ENCODE measurements at places on chromosomes 2 and 18.

DNA sequence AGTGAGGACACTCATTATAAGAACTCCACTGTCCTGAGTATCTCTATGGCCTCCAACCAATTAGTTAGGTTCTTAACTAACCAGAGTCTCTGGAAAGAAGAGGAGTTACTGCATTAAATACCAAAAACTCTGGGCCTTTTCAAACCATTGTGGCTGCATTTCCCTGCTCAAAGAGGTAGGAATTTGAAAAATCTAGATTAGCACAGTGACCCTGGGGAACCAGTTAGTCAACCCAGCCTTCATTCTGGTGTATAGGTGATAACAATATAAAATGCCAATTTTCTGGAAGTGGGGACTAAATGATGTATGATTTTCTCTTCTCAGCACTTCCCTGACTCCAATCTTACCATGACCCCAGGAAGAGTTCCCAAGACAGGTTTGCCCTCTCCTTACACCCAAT is 287.8 kb upstream of the SETBP1 start:
- no peak for DNase-seq

DNA sequence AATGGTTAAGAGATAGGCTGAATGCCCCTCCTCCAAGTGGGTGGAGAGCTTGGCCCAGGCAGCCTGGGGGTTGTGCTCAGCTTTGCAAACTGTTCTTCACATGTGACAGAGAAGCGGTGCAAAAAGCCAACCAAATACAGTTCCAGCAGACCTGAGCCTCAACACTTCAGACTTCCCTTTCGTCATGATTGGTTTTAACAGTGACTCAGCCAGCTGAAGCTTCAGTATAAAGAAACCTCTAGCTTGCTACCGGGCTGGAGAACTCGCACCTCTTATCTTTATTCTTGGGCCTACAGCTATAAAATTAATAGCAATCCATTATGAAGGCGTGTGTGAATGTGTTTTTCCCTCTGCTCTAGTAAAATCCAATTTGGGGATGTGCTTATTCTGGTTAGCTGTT is 20.0 kb downstream of the SETBP1 start:
- no peak for DNase-seq

DNA sequence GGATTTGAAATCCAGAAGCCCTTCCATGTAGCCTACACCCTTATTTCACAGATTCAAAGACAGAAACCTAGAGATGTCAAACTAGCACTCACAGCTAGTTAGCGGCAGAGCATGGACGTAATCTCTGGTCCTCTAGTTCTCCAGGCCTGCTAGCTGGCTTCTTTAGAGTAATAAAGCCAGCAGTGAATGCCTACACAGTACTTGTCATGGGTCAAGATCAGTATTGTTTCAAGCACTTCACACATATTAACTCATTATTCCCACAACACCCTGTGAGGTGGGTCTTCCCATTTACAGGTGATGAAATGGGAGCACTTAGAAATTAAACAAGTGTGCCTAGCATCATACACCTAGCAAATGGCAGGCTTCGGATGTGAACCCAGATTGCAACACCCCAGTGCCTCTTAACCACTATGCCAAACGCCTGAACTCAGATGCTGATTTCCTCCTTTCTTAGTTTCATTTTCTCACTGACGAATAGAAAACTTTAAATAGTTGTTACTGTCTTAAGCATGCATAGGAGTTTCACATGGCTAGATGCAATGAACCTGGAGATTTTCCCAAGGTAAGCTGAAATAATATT is 14.5 kb upstream of the ZBTB14 start:
- DNase-seq: no peak

- DNase-seq: no peak
Observed at GRCh38 chr2:203811491-203812221, 55.9 kb upstream of the CTLA4 start.

GRCh38 chr2:8363161-8363560 is 318.7 kb upstream of the ID2 start:
- no peak for DNase-seq

DNA sequence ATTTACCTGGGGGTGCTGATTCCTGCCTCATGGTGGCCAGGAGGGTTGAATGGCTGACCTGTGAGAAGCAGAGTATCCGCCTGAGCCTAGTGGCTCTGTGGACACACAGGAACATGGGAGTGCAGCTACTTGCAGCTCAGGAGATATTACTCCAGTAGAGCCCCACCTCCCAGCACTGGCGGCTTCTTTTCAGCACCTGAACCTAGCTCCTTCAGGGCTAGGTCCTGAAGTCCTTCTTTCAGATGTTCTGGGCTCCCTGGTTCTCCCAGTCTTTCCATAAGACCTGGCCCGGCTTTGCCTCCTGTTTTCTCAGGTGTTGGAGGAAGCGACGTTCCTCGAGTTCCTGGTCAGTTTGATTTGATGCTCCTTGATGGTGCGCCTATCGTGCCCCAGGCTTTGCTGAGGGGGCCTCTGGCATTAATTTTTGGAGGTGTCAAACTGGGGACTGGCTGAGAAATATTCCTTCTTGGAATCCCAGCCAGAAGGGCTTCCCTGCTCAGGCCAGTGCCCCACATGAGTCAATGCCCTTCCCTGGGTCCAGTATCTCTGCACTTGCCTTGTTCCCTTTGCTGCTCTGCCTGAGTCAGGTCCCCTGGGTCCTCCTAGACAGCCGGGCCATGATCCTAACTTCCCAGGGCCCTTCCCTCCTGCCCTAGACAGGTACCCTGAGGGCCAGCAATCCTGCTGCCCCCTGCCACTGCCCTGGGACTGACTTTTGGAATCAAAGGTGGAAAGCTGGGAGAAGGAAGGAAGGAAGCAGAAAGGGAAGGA is 110.7 kb upstream of the HAAO start:
- no peak for DNase-seq

DNA sequence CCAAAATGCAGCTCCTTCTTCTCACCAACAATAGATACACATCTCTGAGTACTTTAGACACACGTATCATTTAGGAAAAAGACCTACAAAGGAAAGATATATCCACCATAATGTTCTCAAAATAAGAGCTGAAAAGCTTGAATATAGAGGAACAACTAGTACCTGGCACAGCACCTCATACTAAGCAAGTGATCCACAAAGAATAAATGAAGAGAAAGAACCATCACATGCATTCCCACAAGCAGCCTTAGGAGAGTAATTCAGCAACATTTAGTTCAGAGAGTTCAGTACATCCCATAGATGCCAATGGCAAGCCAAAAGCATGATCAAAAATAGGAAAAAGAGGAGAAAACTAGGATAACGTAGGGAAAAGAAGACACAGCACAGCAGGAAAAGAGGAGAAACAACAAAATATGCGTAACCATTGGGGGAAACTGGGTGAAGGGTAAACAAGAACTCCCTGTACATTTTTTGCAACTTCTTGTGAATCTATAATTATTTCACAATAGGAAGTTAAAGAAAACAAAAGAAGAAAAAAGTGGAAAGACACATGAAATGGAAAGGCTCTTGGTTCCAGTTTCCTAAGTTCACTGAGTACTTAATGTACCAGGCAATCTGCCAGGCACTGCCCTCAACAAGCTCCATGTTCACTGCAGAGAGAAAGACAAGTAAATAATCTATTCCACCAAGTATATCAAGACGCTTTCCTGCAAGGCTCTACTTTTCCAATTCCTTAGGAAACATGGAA is 22.3 kb downstream of the CLASP1 start:
- no peak for DNase-seq

DNA sequence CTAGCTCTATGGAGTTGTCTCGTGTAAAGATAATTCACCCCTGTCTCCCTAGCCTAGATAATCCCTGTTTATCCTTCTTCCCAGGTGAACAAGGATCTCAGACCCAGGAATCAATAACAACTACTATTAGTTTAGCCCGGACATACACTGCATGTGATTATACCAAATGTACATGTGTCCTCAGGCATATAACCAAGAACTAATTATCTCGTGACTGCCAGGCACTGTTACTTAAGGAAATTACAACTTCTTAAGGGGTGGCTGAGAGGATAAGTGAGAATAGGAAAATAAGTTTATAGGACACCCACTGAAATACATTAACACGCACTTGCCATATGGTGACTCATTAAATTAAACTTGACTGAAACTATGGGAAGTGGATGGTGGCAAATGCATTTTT is 126.6 kb downstream of the CNTNAP5 start:
- no peak for DNase-seq

GRCh38 chr18:45621061-45621511 is 5.8 kb downstream of the SLC14A2 start:
- peak; percentile 74 for DNase-seq

GRCh38 chr2:240662681-240663080 is 20.0 kb downstream of the AQP12B start:
- DNase-seq: no peak

GRCh38 chr18:76972846-76973519 is 150.6 kb downstream of the ZNF236 start:
- no peak for DNase-seq

- DNase-seq: no peak
Observed at GRCh38 chr2:147679191-147679954, 165.5 kb upstream of the ACVR2A start.

DNA sequence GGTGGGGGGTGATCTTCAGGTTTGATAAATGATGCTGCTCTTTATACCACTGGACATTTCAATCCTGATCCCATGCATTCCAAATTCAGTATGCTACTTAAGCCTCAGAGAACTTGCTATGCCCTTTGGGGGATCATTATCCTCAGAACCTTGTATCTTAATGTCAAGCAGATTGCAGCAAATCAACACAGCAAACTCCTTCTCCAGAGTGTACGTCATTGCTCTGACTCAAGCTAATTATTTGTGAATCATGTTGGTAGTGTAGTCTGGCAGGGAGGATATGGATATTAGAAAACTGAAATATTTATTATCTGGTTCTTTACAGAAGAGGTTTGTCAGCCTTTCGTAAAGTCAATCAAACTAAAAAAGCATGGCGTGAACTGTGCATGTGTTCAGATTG is 562.5 kb upstream of the FAM98A start:
- no peak for DNase-seq

GRCh38 chr18:77702686-77703085 is 453.0 kb downstream of the GALR1 start:
- DNase-seq: peak; percentile 20

GRCh38 chr2:237099804-237100203 is 14.1 kb downstream of the COPS8 start:
- DNase-seq: no peak

DNA sequence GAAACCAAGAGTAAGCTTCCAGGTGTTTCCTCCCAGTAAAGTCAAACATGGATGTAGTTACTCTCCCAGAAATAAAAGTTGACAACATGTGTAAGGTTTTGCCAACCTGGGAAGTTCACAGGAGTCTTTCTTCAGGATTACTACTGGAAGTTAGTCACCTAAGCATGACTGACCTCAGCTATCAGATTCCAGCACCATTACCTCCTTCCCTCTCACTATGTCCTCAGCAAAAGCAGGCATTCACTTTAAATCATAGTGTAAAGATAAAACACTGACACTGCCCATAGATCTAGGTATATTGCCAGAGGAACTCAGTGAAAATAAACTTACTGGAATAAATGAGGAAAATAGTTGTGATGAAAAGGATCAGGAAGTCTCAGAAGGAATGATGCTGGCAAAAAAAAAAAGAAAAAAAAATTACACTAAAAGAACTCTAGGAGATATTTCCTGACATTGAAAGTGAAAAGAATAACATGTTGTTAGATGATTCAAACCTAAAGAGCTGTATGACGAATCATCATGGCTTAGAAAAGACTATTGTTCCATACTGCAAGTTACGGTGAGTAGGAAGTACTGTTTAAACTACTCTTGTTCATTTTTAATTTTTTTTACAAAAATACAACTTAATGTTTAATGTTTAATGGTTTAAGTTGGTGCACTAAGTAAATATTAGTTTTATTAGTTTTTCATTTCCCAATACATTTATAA is 484.5 kb upstream of the ZNF804A start:
- no peak for DNase-seq

GRCh38 chr2:218010140-218010983 is 7.6 kb upstream of the TNS1 start:
- DNase-seq: peak; percentile 70

DNA sequence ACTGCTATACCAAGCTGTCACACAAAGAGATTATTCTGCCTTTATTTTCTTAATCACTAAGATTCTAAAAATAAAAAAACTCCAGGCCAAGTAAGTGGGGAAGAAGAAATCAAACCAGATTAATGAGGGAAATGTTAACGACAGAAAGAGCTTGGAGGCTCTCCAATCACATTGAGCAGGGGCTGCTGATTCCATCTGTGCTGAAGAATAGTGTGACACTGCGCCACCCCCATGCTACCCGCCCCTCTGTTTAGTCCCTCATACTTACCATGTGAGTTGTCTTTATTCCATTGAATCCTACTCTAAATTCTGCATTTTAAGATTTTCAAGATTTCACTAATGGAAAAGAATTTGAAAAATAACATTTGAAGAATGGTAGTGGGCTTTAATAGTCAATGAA is 998.0 kb upstream of the CDH2 start:
- no peak for DNase-seq

DNA sequence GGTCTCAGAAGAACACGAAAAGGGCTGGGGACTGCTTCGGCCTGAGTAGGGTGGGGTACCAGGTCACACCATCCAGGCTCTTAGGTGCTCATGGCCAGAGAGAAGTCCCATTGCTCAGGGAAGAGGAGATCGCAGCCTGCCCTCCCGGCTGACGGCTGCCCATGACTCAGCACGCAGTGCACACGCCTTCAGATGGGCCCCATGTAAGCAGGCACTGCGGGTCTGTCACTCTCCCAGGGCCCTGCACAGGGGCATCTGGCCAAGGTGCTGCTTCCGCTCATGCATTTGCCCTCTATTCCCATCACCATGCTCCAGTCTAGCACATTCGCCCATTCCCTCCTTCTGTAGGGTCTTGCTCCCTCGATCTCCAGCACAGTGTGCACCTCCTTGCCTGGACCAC is 34.7 kb downstream of the SFXN5 start:
- no peak for DNase-seq

DNA sequence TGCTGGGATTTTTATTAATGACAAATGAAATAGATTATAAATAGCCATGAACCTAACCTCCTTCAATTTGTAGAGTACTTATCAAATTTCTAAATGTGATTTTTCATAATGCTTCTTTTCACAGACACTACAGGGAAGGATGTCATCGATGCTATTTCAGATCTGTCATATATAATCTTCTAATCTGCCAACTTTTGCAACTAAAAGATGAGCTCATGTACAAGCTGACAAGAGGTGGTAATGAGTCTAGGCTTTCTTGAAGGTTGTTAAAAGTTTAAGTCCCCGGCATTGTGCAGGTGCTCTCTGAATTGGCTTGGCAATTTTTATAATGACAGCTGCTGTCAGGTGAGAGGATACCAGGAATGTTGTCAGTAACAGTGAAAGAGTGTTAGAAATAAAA is 320.4 kb downstream of the LRRTM4 start:
- DNase-seq: no peak

- no peak for DNase-seq
Observed at GRCh38 chr2:1088192-1088860, 137.7 kb downstream of the SNTG2 start.

- no peak for DNase-seq
Observed at GRCh38 chr2:215667585-215668377, 231.9 kb upstream of the FN1 start.

DNA sequence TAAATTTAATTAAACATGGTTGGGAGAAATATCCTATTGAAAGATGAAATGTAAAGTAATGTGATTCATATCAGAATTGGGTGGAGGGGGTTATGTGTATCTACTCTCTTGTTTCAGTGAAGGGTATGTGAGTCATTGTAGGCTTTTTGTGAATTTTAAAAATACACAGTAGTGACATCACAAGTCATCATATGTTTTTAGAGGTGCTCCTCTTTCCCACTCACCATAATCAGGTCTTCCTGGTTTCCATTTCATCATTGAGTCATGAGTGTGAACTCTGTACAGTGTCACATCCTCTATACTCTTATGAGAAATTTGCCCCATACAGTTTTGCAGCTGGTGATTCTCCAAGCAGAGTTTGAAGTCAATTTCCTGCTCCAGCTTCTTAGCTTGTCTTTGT is 18.8 kb downstream of the FSIP2 start:
- no peak for DNase-seq

Data from retina (tissue), 1 donor.